ENCODE measurements at places on chromosomes 7 and 10. TPM values are rescaled to one million over a fixed set of nuclear protein-coding genes. Genes with fewer than 3 reads are reported as not detected.

Gene SLC13A1
- 1.7 TPM for polyA plus RNA-seq

Gene PGAM2
- 4.0 TPM for polyA plus RNA-seq

Gene TRIM50
- 0.42 TPM for polyA plus RNA-seq

DNA sequence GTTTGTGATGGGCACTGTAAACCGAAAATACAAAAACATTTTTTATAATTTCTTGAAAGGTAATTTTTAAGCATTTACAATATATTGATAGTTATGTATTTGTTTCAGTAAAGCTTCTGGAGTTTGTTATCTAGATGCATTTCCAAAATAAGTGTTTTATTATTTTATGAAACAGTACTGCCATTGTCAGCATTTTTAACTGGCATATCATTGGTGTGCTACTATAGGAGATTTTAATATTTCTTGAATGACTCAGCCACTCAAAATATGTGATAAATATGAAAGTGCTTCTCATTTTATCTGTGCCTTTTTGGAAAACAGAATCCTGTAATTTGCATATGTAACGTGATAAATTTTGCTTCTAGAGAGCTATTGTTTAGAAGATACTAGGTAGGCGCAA lies 97.9 kb downstream of the ANKIB1 start:
- H3K4me1 ChIP-seq, result no peaks in the 10 kb centered on the region
- no peak overlapping the region for H3K4me3 ChIP-seq
- no peaks in the 10 kb centered on the region for H3K27me3 ChIP-seq
- H3K27ac ChIP-seq, result no peak overlapping the region
- DNase-seq, result no peak
- peaks cover 15% of the 10 kb centered on the region for H3K36me3 ChIP-seq

GRCh38 chr10:110502851-110503301 lies 5.2 kb downstream of the DUSP5 start:
- no peak overlapping the region for H3K27ac ChIP-seq
- no peak overlapping the region for H3K4me3 ChIP-seq
- peaks cover 42% of the 10 kb centered on the region for H3K36me3 ChIP-seq
- H3K27me3 ChIP-seq, result peaks cover 5% of the 10 kb centered on the region

DNA sequence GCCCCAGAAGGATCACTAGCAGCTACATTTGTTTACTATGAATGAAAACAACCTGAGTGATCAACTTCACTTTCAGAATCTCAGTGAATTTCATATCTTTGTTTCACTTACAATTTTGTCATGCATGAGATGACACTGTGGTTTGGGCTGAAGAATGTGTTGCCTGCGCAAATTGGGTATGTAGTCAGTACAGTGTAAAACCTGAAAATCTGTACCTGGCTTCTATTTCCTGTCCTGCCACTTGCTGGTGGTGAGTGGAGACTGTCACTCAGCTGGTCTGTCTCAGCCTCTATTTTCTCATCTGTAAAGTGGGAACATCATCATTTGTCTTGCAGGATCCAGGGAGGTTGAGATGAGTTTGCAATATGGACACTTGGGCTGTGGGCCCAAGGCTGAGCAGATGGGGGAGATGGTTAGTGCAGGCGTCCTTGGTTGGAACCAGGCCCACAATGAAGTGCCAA lies 118.0 kb downstream of the WDFY4 start:
- H3K36me3 ChIP-seq, result no peaks in the 10 kb centered on the region
- H3K4me1 ChIP-seq, result peaks cover 11% of the 10 kb centered on the region
- H3K27me3 ChIP-seq, result no peaks in the 10 kb centered on the region
- H3K27ac ChIP-seq, result no peak overlapping the region

GRCh38 chr10:51313773-51314478 lies 239.6 kb downstream of the PRKG1 start:
- H3K27ac ChIP-seq, result no peak overlapping the region
- peaks cover 14% of the 10 kb centered on the region for H3K4me1 ChIP-seq
- H3K4me3 ChIP-seq, result no peak overlapping the region

DNA sequence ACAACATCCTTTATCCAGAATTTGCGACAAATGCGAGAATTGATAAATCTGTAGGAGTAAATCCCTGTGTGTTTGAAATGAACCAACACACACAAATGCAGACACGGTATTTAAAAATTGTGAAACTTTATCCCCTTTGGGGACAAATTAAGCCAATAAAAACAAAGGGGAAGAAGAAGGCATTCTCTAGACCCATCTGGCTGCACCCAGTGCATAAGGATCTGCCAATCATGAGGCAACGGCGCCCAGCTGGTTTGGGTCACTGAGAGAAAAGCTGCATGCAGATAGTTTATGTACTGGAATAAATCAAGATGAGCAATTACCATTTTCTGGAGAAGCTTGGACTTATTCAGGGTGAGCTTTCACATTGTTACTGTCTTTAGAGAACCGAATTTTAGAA lies 45.7 kb downstream of the VAX1 start:
- H3K36me3 ChIP-seq, result no peaks in the 10 kb centered on the region
- DNase-seq, result no peak
- H3K4me1 ChIP-seq, result no peaks in the 10 kb centered on the region
- peaks cover 8% of the 10 kb centered on the region for H3K27me3 ChIP-seq
- H3K4me3 ChIP-seq, result no peak overlapping the region

DNA sequence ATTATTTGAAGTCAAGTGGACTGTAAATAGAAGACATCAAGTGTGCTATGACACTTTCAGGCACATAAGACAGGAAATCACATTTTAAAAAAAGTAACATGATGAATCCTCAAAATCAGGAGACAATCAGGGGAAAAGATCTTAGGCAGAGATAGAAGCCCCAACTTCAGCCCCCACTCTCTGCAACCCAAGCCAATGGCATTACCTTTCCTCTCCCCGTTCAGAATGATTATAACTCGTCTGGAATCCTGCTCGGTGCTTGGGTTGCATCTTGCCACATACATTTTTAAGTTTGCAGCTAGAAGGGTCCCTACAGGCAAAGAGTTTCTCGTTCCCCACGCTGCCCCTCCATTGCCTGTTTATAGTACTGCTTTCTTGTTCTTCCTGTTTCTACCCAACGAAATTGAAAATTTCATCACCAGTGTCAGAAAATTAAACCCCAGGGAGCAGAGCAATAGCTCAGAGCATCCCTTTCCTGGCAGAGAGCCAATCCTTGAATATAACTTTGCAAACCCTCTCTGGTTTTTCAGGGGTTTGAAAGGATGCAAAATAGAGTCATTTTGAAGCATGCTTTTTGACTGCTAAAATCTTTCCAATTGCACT lies 260.5 kb upstream of the AOAH start:
- no peaks in the 10 kb centered on the region for H3K4me1 ChIP-seq
- DNase-seq, result no peak
- H3K36me3 ChIP-seq, result no peaks in the 10 kb centered on the region
- peaks cover 3% of the 10 kb centered on the region for H3K27me3 ChIP-seq
- no peak overlapping the region for H3K4me3 ChIP-seq

GRCh38 chr7:106767498-106768323 lies 97.4 kb upstream of the PIK3CG start:
- DNase-seq, result peak; percentile 41
- no peak overlapping the region for H3K4me3 ChIP-seq
- H3K27ac ChIP-seq, result no peak overlapping the region
- H3K27me3 ChIP-seq, result no peaks in the 10 kb centered on the region

DNA sequence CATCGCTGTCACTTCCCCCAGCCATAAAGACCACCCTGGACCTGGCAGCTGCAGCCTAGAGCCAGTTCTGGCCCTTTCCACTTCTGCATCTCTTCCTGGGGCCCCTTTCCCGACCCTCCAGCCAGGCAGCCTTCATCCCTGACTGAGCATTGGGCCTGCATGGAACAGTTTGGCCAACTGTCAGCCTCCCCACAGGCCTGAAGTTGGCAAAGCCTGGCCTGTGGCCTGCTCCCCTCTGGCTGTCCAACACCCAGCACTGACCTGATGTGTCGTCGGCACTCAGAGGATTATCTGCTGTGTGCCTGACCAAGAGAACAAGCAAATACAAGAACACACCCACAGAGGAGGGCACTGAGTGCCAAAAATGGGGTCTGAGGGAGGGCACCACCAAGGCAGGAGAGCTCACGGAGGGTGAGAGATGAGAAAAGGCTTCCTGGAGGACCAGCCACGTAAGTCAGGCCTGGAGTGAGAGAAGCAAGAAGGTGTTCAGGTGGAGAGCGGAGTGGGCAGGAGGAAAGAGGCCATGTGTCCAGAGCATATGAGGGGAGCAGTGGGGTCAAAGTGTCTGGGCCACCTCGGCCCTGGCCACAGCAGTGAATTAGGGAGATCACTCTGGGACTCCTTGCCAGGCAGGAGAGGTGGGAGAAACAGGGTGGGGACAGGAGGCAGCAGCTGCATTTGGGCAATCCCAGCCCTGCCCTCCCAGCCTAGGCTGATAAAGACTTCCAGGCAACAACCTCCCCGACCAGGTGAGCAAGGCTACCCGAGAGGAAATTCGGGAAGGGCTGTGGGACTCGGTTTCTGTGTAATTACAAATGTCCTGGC lies 4.5 kb downstream of the GPRIN2 start:
- peaks cover 17% of the 10 kb centered on the region for H3K4me1 ChIP-seq
- peaks cover 10% of the 10 kb centered on the region for H3K27me3 ChIP-seq
- peaks cover 15% of the 10 kb centered on the region for H3K36me3 ChIP-seq

- no peaks in the 10 kb centered on the region for H3K27me3 ChIP-seq
- H3K27ac ChIP-seq, result peak overlapping the region; percentile 82
These were observed 502 bp downstream of the ZNF3 start for GRCh38 chr7:100080907-100081534.

Data from large intestine (tissue), 12 donors.